Hindlimb muscle (tissue), 1 donor: ENCODE measurements at places on chromosomes 12 and 14.
A peak's percentile ranks its signal among the peaks of the same experiment; 100 is the strongest.

GRCh38 chr12:99192489-99192888 lies 455.1 kb upstream of the GARIN6 start:
- no peak for DNase-seq

- no peak for DNase-seq
Measured at GRCh38 chr14:57038689-57039088, 228.4 kb upstream of the OTX2 start.

- no peak for DNase-seq
Measured at GRCh38 chr12:51889216-51890132, 1.6 kb downstream of the ANKRD33 start.

DNA sequence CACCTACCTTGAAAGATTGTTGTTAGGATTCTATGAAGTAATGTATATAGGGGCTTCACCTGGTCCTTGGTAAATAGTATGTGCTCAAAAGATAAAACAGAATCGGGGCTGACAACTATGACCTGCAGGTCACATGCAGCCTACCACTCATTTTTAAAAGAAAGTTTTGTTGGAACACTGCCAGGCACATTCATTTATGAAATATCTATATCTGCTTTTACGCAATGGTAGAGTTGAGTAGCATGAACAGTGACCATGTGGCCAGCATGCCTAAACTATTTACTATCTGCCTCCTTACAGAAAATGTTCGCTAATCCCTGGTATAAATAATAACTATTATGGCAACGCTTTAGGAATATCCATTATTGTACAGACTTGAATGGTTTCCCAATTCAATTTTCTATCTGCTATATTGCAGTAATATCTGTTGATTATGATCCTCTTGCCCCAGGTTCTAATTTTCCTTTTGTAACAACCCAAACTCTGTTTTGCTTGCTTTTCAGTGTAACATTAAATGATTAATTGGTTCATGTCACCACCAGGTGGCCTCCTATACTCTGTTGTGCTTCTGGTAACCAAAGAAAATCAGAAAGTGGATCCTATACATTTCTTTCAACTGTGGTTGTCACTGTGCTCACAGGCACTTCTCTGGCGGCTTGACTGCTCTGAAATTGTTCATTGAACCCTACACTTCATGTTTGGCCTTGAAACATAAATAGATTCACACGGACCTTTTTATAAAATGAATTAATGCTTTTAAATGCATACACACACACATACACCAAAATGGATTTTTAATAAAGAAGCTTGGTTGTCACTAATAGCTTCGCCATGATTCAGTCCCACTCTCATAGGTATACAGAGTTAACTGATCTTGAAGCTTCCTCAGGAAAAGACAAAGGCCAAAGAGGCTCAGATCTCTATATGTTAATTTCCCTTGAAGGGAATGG lies 227.7 kb upstream of the NPAS3 start:
- DNase-seq = peak; percentile 67

DNA sequence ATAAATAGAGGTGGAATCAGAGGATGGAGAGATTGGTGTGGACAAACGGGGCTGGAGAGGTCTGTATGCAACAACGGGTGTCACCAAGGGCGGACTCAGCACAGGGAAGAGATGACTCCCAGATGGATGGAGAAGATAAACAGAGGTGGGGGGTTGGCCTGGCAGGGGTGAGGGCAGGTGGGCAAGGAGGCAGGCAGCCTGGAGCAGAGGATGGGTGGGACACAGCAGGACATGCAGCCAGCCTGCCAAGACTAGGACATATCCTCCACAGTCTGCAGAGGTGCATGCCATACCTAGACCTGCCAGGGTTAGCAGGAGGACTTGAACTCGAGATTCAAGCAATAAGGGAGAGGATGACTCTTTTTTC lies 56.2 kb downstream of the TTC7B start:
- no peak for DNase-seq
